ENCODE measurements at places on chromosomes 3 and 15. TPM values are rescaled to one million over a fixed set of nuclear protein-coding genes. Genes with fewer than 3 reads are reported as not detected.
A peak's percentile ranks its signal among the peaks of the same experiment; 100 is the strongest.

Gene RPL4
- total RNA-seq: 2,522 TPM

Gene ARL6IP5
- 150 TPM for total RNA-seq

Gene ISLR
- total RNA-seq: not detected

Gene PLIN1
- 0.61 TPM for total RNA-seq

Gene CISH
- 400 TPM for total RNA-seq

Gene CCDC39
- not detected for total RNA-seq

DNA sequence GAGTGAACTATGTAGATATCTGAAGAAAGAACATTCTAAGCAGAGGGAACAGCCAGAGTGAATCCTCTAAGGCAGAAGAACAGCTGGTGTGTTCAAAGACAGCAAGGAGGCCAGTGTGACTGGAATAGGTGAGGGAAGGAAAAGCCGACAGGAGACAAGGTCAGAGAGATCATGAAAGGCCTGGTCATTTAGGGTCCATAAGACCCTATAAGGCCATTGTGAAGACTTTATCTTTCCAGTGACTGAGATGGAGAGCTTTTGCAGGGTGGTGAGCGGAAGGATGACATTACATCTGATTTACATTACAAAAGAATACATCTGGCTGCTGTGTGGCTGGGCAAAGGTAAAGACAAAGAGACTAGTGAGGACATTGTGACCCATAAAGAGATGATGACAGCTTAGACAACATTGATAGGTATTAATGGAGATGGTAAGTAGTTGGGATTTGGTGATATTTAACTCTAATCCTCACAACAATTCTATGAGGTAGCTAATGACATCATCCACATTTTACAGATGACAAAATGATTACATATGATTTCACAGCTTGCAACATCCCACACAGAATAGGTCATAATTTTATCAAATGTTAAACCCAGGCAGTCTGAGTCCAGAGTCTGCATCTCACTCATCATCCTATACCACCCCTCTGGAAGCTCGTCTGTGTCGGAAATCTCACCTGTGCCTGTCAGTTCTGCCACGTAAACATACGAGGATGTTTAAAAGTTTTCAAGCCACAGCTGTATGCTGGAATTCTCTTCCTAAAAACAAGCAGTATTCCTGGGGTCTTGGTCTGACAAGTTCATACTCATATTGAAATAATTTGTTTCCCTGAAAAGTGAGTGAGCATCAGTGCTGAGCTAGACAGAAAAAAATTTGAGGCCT lies 70.2 kb upstream of the PIK3R4 start:
- peaks cover 6% of the 10 kb centered on the region for H3K27me3 ChIP-seq
- no peak overlapping the region for H3K4me3 ChIP-seq
- H3K36me3 ChIP-seq: no peaks in the 10 kb centered on the region
- H3K4me1 ChIP-seq: no peaks in the 10 kb centered on the region
- no peak overlapping the region for H3K27ac ChIP-seq

DNA sequence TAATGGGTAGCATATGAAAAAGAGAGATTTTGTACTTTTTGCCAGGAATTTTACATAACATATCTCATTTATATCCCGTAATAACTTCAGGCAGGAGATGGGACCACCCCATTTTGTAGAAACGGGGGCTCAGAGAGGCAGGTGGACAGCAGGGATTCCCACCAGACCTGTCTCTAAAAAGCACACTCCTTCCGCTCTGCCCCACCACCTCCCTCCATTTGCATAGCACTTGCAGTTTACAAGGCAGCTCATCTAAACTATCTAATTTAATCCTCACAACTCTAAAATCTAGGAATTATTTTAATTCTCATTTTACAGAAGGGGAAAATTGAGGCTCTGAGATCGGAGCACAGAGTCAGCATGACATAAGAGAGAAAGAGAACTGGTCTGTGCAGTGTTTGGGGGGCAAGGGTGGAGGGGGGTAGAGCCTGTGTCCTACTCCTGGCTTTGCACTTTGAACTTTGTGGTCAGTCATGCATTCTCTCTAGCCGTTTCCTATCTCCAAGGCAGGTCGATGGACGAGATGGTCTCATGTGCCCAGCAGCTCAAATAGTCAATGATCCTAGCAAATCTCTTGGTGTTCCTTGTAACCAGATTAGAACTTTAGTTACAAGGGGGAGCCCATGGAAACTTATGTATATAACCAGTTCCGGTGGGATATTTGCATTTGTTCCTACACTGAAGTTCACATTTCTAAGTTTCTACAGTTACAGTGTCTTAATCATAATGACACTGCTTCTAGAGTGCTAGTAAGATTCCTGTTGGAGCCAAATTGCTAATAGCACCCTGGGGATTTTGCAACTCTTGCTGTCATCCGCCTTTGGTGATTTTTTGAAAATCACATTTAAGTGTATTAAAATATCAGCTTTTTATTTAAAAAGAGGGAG lies 18.6 kb downstream of the CRYGS start:
- peaks cover 2% of the 10 kb centered on the region for H3K27me3 ChIP-seq
- DNase-seq: no peak
- H3K4me1 ChIP-seq: peaks cover 17% of the 10 kb centered on the region
- H3K36me3 ChIP-seq: peaks cover 11% of the 10 kb centered on the region

DNA sequence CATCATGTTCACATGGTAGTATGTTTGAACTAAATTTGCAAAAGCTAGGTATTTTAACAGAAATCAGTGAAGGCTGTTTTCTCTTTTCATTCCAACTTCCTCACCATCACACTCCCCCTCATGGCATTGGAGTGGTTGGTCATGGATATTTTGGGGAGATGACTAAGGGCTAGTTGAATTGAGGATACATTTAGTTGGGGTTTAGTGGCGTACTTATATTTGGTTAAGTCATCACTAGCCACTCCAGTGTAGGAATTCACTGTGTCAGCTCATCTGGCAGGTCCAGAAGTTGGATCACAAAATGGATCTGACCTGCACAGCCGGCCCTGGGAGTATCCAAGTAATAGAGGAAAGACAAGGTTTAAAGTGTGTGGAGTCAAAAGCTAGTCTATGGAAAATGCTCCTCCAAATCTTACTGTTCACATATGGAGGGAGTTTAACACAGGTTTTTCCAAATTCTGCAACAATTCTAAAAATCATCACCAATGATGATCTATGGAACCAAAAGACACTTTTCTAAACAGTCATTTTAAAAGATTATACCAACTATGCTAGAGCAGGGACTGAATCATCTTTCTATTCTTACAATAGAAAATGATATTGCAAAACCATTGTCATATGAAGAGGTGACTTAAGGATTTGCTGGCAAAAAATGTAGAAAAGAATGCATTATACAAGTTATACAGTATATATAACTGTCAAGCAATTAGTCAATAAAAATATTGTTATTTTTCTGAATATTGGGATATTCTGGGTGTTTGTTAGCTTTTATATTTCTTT lies 247.8 kb upstream of the PEX5L start:
- peaks cover 2% of the 10 kb centered on the region for H3K27me3 ChIP-seq
- no peaks in the 10 kb centered on the region for H3K4me1 ChIP-seq
- no peak overlapping the region for H3K4me3 ChIP-seq
- H3K36me3 ChIP-seq: no peaks in the 10 kb centered on the region
- DNase-seq: no peak

DNA sequence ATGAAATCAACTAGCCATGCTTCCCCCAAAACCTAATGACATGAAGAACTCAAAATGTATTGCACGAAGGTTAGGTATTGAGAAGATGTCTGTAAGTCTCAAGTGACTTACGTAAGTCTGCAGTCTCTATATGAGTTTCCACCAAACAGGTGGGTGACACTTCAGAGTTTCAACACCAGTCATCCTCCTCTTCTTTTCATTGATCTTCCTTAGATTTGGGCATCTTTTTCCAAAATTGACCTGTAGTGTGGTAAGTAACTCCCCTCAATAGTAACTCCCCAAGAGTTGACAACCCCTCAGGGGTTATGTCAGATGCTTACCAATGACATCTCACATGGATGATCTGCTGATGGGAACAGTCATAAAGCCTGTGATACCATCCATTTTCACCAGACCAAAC lies 46.1 kb downstream of the GPR176 start:
- no peaks in the 10 kb centered on the region for H3K4me1 ChIP-seq
- no peak overlapping the region for H3K27ac ChIP-seq
- DNase-seq: no peak
- peaks cover 21% of the 10 kb centered on the region for H3K27me3 ChIP-seq
- H3K36me3 ChIP-seq: no peaks in the 10 kb centered on the region

- H3K4me3 ChIP-seq: no peak overlapping the region
- no peaks in the 10 kb centered on the region for H3K27me3 ChIP-seq
- no peak overlapping the region for H3K27ac ChIP-seq
- peaks cover 9% of the 10 kb centered on the region for H3K4me1 ChIP-seq
These were observed 24.2 kb downstream of the PFKFB4 start for GRCh38 chr3:48532271-48532976.

DNA sequence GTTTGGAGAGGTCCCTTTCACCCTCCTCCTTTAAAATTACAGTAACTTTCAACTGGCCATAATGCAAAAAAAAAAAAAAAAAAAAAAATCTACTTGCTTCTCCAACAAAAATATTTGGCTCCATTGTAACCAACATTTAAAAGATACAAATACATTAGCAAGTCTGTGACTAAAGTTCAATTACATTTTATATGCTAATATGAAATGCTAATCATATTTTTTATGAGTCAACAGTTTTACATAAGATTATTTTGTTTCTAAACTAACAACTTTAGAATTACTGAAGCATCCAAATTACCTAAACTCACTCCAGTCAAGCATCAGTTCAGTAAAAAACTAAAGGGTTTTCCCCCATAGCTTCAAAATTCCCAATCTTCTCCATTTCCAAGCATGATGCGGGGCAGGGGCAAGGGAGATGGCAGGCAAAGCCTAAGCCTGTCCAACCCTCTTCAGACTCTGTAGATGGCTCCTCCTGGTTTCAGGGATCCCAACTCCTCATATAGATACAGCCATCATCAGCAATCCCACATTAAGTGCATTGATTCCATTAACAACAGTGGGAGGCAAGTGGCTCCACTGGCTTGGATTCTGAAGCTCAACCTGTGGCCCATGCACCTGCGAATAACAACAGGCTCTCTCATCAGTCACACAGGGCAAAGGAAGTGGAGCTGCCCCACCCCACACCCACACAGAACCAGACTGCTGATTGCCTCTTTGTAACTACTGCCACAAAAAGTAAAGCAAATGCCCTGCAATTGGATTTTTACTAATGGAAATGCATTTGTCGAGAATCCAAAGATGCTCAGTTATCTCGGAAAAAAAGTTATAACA lies 15.0 kb downstream of the SFMBT1 start:
- peak overlapping the region; percentile 18 for H3K27ac ChIP-seq
- peak; percentile 43 for DNase-seq
- H3K4me1 ChIP-seq: peaks cover 17% of the 10 kb centered on the region
- H3K36me3 ChIP-seq: peaks cover 10% of the 10 kb centered on the region
- H3K27me3 ChIP-seq: no peaks in the 10 kb centered on the region

- no peaks in the 10 kb centered on the region for H3K27me3 ChIP-seq
- H3K4me1 ChIP-seq: peaks cover 34% of the 10 kb centered on the region
- DNase-seq: peak; percentile 63
- H3K36me3 ChIP-seq: no peaks in the 10 kb centered on the region
- no peak overlapping the region for H3K27ac ChIP-seq
- H3K4me3 ChIP-seq: no peak overlapping the region
These were observed 130.2 kb upstream of the TPRG1 start for GRCh38 chr3:189041482-189042090.

GRCh38 chr3:66592016-66592761 lies 91.4 kb upstream of the LRIG1 start:
- no peaks in the 10 kb centered on the region for H3K36me3 ChIP-seq
- H3K4me3 ChIP-seq: no peak overlapping the region
- no peak overlapping the region for H3K27ac ChIP-seq
- H3K4me1 ChIP-seq: no peaks in the 10 kb centered on the region
